ENCODE measurements at places on chromosomes 12 and 14.

GRCh38 chr14:99117671-99118045 is 154.3 kb downstream of the BCL11B start:
- DNase-seq, result no peak

DNA sequence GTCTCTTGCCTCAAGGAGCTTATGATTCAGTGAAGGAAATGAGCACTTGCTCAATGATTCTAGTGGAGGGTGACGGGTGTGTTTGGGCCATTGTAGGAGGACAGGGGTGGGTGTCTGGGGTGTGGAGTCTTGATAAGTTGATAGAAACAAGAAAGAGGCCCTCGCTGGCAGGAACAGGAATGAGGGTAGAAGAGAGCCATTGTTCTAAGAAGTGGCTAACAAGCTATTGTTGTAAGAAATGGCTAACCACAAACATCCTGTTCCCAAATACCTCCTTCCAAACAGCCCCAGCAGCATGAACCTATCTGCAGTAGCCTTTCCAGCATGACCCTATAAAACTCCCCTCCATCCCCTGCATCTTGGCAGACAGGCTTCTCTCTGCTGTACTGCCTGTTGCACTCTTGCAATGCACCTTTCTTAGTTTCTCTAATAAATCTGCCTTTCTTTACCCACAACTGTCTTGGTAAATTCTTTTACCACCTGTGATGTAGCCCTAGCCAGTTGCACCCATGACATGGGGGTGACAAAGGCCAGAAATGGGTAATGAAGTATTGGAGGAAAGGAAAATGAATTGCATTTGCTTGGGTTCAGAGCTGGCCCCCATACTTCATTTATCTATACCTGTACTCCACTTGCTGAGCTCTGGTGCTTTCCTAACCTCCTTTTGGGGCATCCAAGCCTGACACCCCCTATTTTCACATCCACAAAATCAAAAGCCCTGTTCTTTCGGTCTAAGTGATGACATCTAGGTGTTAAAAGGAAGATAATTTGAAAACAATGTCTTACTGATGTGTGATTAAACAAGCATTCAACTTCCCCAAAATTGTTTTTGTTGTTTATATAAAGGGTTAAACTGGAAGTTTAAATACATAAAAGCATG is 389.1 kb downstream of the GRIN2B start:
- DNase-seq, result no peak

DNA sequence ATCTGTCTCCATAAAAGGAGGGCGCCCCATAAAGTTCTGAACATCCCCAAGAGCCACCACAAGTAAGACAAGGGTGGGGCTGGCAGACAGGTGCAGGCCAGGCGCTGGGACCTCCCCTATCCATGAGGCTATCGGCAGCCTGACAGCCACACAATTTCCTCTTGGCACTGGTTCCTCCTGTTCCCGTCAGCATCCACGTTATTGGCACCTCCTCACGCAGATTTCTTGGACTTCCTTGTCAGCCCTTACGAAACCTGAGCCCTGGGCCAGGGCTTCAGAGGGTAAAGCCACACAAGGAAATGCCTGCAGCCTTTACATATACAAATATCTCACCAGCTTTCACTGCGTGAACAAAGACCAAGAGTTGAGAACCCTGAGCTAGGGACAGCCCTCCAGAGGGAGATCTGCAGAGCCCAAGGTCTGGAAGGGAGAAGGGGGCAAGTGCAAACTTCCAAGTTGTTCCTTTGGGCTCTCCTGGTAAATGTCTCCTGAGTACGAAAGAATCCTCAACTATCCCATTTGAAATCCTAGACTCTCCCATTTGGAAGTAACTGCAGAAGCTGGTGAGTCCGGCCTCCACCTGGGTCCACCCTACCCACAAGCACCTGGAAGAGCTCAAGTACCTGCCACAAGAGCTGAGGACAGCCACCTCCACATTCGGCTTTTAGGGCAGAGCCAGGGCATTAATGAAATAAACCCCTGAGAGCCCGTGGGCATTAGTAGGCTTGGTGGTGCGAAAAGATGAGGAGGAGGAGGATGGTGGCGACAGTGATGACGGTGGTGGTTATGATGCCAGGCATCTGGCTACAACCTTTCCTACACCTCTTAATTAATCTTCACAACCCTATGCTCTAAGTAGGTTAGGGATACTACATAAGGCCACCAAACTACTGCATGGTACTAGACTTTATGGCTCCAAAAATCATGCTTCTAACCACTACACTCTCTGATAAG is 5.5 kb upstream of the TC2N start:
- DNase-seq, result no peak

GRCh38 chr12:103785243-103786031 is 55.6 kb downstream of the NT5DC3 start:
- no peak for DNase-seq

- no peak for DNase-seq
Measured at GRCh38 chr12:63382930-63383329, 231.9 kb upstream of the AVPR1A start.

DNA sequence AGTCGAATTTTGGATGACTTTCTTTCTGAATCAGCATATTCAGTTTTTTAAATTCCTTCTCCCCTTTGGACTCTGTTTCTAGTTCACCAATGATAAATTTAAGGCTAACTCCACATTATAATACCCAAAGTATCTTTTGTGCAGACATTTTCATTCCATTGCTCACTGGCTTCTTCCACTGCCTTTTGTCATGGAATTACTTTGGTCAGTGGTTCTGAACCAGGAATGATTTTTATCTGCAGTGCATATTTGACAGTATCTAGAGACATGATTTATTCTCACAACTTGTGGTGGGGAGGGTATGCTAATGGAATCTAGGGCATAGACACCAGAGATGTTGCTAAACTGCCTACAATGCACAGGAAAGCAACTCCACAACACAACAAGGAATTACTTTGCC is 234.4 kb upstream of the PRKD1 start:
- no peak for DNase-seq

- no peak for DNase-seq
Measured at GRCh38 chr12:93127582-93128331, 198.7 kb upstream of the EEA1 start.
